ENCODE measurements at places on chromosomes 5 and 9.

DNA sequence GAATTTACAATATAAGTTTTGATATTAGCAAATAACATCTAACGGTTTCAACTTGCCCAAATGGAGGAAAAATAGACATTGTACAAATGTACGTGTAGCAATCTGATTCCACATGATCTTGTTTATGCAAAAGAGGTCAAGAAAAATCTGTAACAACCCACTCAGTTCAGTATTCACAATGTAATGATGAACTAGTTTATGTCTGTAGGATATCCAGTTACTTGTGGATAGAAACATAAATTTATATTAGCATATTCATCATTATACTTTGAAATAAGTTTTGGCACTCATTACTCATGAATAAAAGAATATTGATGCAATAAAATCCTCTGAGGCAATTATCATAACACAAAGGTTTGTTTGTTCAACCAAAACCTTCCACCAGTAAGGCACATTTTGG lies 28.1 kb downstream of the PLK2 start:
- DNase-seq: no peak

DNA sequence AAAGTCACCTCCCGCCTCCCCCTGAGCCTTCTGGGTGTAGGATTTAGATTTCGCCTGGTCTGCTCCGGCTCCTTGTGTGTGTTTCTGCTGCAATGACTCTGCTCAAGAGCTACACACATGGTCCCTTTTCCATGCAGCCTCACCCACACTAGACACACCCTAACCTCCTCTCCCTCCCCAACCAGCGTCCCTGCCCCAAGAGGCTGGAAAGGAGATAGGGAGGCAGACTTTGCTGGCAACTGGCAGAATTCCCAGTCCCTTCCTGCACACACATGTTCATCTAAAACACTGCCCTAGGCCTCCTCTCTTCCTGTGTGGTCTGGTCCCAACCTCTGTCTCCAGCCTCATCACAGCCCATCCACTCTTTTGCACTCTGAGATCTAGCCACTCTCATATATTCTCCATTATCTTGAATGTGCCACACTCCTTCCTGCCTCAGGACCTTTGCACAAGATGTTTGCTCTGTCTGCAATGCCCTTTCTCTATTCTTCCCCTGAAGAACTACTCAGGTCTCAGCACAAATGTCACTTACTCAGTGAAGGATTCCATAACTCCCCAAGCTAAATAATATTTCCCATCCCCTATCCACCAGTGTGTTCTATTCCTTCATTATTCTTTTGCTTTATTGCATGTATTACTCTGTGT lies 253.8 kb downstream of the CDK5RAP2 start:
- DNase-seq: no peak

DNA sequence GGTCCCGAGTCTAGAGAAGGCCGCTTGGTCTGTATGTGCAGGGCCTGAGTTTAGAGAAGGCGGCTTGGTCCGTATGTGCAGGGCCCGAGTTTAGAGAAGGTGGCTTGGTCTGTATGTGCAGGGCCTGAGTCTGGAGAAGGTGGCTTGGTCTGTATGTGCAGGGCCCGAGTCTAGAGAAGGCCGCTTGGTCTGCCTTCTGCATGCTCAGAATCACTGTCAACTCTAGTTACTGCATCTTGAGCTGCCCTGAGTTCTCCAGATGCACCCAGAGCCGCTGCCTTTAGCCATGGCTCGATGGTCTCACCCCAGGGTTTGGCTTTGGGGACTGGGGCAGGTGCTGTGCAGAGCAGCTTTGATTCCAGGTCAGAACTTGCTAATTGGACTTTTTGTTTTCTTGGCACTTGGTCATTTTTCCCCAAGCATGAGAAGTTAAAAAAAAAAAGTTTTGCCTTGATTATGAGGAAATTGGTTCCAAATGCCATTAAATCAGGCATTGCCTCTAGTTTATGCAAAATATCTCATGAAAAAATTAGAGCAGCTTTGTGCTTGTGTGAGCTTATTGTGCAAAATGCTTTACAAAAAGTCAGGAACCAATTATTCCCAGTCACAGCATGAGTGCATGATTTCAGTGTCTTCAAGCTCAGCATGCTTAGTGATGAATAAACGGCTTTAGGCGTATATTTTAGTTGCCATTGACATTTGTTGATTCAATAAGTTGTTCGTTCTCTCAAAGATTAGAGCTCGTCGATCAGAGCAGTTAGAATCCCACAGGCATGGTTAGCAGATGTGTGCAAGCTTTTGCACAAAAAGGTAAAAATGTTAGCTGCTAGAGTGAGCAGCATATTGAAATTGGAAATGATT lies 25.4 kb upstream of the EXOC3 start:
- DNase-seq: peak; percentile 55

DNA sequence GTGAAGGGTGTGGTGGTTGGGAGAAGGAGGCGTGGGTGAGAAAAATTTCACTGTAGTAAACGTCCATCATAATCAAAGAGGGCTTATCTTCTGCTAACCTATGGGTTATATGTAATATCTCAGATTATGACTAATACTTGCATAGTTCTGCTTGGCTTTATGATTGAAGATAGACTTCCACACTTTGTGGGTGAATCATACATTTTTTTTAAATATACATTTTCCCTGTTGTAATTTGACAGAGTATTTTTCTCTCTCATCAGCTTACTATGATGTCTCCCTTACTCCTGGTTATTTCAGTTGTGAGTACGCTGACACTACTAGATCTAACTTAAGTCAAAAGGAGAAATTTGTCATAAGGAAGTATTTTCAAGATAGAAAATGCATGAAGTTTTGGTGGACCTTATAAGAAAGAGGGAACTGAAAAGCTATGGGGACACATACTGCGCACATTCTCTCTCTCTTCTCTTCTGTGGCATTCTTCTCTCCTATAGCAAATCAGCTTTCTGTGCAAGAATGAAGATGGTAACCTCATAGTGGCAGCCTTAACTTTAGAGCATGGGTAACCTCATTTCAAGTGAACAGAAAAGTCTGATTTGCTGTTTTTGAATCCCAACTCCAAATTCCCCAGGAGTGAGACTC lies 4.9 kb upstream of the JAK2 start:
- DNase-seq: no peak

GRCh38 chr5:130455175-130455574 lies 550.9 kb downstream of the CHSY3 start:
- no peak for DNase-seq

Measured in AG10803 (cell line).